CMK (cell line): ENCODE measurements at places on chromosomes 7 and 10.

GRCh38 chr7:33327427-33327826 is 198.1 kb downstream of the BBS9 start:
- no peak for DNase-seq

DNA sequence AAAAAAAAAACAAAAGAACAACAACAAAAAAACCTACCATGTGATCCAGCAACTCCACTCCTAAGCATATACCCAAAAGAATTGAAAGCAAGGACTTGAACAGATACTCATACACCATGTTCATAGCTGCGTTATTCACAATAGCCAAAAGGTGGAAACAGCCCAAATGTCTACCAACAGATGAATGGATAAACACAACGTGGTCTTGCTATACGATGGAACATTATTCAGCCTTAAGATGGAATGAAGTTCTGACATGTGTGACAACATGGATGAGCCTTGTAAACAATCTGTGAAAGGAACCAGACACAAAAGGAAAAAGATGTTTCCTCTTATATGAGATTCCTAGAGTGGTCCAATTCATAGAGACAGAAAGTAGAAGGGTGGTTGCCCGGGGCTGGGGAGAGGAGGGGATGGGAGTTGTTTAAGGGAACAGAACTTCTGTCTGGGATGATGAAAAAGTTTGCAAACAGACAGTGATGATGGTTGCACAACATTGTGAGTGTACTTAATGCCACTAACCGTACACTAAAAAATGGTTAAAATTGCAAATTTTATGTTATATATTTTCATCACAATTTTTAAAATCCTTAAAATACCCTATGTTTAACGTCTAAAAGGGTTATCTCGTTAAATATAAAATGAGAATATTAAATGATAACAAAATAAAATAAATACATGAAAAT is 11.6 kb downstream of the CLEC2L start:
- DNase-seq: no peak

- no peak for DNase-seq
Observed at GRCh38 chr7:17732083-17732482, 208.2 kb downstream of the SNX13 start.

DNA sequence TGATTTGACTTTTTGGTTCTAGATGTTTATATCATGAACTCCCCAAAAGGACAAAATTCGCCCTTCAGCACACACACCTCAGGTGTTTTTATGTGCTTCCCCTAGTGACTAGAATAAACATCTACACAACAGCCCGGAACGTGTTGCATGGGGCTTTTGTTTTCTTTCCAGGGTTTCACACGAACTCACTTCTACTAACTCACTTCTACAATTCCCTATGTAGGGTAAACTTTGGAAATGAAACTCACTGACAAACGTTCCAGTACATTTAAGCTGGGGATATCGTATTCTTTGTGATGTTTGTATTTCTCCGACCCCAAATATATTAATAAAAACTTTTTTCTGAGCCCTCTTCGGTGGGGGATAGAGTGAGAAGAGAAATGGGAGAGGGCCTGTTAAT is 1.4 kb downstream of the TRA2A start:
- no peak for DNase-seq

DNA sequence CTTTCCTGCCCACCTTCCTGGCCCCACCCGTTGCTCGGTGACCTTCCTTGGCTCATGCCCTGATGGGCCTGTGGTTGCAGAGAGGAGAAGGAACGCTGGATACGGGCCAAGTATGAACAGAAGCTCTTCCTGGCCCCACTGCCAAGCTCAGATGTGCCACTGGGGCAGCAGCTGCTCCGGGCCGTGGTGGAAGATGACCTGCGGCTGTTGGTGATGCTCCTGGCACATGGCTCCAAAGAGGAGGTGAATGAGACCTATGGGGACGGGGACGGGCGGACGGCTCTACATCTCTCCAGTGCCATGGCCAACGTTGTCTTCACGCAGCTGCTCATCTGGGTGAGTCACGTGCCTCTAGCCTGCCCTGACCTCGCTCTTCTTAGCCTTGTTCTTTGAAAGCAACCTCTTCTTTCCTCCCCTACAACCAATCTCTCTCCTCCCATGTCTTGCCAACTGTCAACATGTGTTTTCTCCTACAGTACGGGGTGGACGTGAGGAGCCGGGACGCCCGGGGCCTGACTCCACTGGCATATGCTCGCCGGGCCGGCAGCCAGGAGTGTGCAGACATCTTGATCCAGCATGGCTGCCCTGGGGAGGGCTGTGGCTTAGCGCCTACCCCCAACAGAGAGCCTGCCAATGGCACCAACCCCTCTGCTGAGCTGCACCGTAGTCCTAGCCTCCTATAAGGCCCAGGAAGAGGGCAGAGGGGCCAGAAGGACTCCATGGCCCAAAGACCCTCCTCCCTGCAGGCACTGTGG is 24.1 kb downstream of the GBX1 start:
- DNase-seq: no peak

DNA sequence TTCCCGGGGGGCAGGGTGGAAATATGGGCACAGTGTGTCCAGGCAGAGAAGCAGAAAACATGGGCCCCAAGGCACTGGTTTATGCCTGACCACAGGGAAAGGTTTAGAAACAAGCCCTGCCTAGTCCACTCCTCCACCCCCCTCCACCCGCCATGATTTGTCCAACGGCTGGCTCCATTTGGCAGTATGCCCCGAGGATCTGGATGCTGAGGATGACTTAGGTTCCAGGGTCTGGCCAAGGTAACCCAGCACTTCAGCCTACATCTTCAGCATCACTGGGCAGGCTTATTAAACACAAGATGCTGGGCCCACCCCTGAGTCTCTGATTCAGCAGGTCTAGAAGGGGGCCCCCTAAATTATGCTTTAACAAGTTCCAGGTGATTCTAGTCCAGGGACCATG is 121.9 kb downstream of the RALA start:
- DNase-seq: no peak

GRCh38 chr10:107098326-107098725 is 66.2 kb downstream of the SORCS1 start:
- no peak for DNase-seq
